ENCODE measurements at places on chromosomes 5 and 9.

DNA sequence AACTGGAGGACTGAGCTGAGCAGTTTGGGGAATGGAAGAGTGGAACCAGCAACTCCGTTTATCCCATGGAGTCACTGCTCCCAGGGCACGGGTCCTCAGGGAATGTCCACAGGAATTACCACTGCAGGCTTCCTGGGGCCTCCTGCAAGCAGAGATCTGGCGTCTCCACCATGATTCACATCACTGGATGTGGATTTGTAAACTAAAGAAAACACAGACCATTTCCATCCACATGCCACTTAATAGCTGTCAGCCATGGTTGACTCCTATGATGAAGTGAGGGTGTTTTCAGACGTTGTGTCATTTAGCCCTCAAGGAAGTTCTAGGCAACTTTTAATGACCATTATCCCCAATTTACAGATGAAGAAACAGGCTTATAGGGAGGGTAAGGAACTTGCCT, 30.2 kb downstream of the SNCAIP start:
- no peak for DNase-seq

DNA sequence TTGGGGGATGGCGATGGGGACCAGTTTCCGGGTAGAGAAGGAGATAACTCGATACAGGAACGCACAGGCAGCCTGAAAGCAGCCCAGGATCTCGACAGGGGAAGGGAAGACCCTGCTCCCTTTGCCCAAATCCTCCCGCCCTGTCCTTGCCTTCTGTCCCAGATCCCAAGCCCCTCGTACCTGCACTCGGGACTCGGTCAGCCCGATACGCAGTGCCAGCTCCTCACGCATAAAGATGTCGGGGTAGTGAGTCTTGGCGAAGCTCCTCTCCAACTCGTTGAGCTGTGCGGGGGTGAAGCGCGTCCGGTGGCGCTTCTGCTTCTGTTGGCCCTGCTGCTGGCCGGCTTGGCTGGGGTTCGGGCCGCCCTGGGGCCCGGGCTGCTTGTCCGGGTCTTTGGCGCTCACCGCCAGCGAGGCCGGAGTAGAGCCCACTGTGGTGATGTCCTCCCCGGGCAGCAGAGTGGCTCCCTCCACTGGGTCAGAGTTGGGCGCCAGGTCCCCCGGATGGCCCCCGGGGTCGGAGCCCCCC, 1.8 kb downstream of the OTP start:
- no peak for DNase-seq

DNA sequence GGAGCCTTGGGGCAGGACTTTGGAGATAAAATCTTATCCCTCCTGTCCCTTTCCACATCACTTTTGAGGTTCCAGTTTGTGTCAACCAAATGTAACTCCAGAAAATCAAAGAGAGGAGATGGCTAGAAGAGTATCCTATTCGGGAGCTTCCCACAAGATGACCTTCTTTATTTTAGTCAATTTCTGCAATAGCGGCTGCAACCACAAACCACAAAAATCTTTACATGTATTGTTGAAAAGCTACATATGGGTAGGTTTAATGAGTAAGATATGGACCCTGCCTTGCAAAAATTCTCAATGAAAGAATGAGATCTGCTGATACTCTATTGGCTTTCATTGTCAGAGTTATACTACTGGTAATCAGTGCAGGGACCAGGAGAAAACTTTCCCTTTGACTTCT, 92.2 kb upstream of the MAMDC2 start:
- no peak for DNase-seq

DNA sequence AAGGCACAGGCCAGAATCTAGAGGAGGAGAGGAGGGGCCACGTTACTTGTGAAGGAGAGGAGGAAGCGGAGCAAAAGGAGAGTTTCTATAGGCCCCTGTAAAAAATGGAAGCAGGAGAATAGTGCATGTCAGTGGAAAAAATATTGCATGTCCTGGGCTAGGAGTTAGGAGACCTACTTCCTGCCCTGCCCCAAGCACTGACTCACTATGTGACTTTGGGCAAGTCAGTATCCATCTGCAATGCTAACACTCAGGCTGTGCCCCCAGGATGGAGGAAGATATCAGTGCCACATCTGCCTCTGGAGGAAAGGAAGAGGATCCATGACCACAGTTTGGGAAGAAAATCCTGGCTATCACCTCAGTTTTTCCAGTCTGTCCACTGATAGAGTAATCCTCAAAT, 7.0 kb downstream of the PIGO start:
- DNase-seq = no peak

GRCh38 chr5:139023286-139023685, 148.2 kb upstream of the LRRTM2 start:
- no peak for DNase-seq

- no peak for DNase-seq
Observed at GRCh38 chr9:123471843-123472570, 116.0 kb downstream of the CRB2 start.

- DNase-seq = peak; percentile 99
Observed at GRCh38 chr9:5509573-5509972, 758 bp upstream of the PDCD1LG2 start.

DNA sequence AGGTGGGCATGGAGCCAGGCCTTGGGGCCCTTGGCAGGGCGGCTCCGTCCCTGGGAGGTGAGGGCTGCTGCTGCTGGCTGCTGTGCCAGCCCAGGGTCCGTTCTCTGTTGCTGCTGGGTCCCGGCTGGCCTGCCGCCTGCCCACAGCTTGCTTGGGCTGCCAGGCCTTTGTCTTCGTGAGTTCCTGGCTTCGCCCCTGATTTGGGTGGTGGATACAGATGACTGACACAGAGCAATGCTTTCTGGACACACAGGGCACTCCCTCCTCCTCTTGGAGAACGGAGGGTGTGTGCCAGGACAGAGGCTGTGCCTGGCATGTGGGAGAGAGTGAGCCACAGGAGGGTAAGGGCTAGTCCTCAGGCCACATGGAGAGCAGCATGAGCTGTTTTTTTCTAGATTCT, 166.1 kb downstream of the MACROH2A1 start:
- peak; percentile 46 for DNase-seq

DNA sequence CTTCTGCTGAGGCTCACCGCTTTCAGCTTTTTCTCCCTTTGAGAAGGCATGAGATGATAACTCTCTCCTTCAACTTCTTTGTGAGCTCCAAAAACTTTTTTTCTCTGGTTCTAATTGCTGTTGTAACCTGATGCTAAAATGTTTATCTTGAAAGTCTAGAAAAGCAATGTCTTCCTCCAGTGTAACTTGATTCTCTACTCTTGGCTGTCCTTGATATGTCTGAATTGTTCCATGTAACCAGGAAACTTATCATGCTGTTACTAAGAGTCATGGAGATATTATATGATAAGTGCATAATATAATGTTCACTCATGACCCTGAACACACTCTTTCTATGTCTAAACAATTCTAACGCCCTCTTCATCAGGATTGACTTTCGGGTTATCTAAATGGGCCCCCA, 128.0 kb upstream of the ABCA1 start:
- no peak for DNase-seq

DNA sequence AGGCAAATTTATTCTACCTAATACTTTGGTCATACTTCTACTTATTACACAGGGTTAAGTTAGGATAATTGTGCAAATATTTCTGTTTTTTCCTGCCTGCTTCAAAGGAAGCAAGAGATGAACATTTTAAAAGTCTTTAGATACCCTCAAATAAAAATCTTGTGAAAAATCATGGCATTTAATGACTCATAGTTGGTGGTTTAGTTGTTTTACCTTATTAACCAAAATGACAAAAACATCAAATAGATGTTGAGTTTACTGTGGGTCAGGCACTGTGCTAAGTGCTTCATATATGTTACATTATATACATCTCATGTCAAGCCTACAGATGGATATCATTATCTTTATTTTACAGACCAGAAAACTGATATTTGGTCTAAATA, 54.4 kb downstream of the ZNF474 start:
- DNase-seq = no peak

Data from kidney tubule cell (primary cell).